ENCODE measurements at places on chromosomes 3 and 15.

DNA sequence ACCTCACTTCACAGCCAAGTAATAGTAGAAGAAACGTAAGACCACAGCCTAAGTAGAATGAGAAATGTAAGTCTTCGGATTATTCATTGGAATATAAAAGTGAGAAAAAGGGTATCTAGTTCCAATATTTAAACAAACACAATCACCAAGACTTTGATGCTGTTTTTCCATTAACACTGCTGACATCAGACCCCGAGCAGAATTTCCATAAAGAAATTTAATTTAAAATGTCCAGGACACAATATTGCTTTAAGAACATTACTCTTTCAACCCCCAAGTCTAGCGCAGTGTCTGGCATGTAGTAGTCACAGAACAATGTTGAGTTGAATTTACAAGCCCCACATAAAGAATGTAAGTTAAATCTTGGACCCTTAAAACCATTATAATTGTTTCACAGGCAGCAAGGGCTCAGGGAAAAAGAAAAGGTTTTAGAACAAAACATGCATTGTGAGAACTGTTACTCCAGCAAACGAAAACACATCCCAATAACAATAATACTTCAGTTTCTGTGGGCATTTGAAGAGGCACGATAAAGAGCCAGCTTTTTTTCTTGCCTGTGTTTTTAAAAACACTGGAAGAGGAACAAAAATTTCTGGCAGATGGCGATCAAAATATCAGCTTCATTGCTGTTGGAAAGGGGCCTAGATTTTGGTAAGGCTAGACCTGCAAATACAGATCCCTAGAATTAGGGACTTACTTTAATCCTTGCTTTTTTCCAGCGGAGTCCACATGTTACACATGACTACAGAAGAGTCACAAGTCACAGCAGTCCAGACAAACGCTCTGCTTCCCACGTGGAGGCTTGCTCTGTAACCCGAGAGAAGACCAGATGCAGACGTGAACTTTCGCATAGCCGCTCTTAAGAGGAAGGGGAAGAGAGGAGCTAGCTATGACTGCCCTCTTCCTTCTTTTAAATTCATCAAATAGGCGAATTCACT lies 77.9 kb upstream of the IGSF10 start:
- DNase-seq, result no peak

DNA sequence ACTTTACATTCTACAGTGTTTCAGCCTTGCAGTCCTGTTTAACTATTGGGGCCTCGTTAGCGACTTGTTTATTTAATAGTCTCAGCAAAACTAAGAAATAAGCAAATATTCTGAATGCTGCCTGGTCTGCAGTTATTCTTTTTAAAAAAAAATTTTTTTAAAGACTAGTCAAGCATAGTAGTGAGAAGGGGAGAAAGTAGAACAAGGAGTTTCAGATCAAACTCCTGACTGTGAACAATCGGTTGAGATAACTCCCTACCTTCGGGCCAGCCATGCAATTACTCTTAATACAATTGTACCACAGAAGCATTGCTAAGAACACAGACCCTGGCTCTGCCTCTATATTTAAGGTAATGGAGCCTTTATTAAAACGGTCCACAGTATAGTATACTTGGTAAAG lies 5.8 kb upstream of the DUT start:
- no peak for DNase-seq

DNA sequence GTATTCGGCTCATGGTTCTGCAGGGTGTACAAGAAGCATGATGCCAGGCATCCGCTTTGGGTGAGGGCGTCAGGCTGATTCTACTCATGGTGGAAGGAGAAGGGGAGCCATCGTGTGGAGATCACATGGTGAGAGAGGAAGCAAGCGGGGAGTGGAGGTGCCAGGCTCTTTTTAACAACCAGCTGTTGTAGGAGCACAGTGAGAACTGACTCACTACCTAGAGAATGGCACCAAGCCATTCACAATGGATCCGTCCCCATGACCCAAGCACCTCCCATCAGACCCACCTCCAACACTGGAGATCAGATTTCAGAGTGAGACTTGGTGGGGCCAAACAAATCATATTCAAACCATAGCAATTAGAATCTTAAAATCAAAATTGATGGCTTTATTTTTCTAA lies 259.8 kb upstream of the CTDSPL start:
- no peak for DNase-seq

- DNase-seq, result no peak
Measured at GRCh38 chr3:13662238-13662847, 113.4 kb downstream of the FBLN2 start.

GRCh38 chr3:86929046-86929445 lies 61.9 kb downstream of the VGLL3 start:
- DNase-seq, result no peak

- no peak for DNase-seq
Measured at GRCh38 chr3:67460841-67461510, 193.4 kb downstream of the SUCLG2 start.

GRCh38 chr3:37934631-37935289 lies 55.8 kb upstream of the VILL start:
- DNase-seq, result no peak

DNA sequence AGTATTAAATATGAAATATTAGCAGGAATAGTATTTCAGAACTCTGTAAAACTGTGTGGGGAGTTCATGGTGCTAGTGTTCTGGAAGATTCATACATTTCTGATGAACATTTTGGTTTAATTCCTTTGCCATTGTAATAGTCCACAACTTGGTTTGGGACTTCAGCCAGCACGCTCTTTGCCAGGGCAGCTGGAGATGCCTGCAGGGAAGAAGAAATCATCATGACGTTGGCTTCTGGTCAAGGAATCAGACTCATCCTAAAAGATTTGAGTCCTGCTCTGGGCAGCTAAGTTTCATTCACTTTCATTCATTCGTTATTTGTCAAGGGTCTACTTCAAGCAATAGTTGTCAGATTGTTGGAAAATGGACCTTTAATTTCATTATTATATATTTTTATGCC lies 32.4 kb upstream of the MRPL3 start:
- no peak for DNase-seq

GRCh38 chr3:119588112-119588511 lies 8.8 kb downstream of the ADPRH start:
- no peak for DNase-seq

- DNase-seq, result no peak
Measured at GRCh38 chr3:85376131-85376530, 417.3 kb downstream of the CADM2 start.
